Posterior cingulate gyrus (tissue), 11 donors: ENCODE measurements at places on chromosomes 2 and 18.
A peak's percentile ranks its signal among the peaks of the same experiment; 100 is the strongest.

GRCh38 chr2:73970850-73971471 is 13.7 kb upstream of the TET3 start:
- peak; percentile 42 for DNase-seq

DNA sequence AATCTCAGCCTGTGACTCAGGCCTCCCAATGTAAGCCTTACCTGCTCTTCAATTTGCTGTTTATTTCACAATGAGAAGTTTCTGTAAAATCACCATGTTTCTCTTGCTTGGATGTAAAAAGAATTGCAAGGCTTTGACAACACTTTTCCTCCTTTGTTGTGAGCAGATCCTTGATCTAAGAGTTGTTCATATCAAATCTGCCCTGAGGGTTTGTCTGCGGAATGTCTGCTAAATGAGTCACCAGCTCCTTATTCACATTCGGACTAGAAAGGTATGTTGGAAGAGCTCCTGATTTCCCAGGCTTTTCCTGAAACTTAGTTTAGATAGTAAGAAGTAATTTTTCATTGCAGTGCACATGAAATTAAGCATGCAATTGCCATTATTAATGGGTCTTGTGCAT is 268.2 kb upstream of the TCF4 start:
- DNase-seq: no peak

- no peak for DNase-seq
These were observed 379.0 kb downstream of the SETBP1 start for GRCh38 chr18:45059695-45060094.

DNA sequence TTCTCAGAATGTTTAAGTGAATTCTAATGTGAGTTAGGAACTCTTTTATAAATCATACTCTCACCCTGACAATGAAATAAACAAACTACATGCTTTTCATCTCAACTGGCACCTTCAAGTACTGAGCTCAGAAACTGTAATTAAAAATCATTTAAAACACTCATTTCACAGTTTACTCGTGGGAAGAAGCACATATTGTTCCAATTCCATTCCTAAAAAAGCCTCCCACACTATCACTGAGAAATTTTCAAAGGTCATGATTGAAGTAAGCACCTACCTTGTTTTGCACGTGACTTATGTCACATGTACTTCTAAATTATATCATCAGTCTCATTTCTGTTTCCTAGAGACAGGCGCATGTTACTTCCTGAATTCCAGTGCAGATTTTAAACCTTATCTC is 678.1 kb upstream of the SLC8A1 start:
- DNase-seq: no peak

- DNase-seq: no peak
These were observed 636.9 kb downstream of the LRP1B start for GRCh38 chr2:141493936-141494335.

GRCh38 chr2:205012961-205013360 is 467.7 kb downstream of the PARD3B start:
- DNase-seq: peak; percentile 33

- no peak for DNase-seq
These were observed 351.2 kb upstream of the DLGAP1 start for GRCh38 chr18:4806331-4806730.

- DNase-seq: no peak
These were observed 1.4 kb downstream of the STARD7 start for GRCh38 chr2:96207073-96207773.

DNA sequence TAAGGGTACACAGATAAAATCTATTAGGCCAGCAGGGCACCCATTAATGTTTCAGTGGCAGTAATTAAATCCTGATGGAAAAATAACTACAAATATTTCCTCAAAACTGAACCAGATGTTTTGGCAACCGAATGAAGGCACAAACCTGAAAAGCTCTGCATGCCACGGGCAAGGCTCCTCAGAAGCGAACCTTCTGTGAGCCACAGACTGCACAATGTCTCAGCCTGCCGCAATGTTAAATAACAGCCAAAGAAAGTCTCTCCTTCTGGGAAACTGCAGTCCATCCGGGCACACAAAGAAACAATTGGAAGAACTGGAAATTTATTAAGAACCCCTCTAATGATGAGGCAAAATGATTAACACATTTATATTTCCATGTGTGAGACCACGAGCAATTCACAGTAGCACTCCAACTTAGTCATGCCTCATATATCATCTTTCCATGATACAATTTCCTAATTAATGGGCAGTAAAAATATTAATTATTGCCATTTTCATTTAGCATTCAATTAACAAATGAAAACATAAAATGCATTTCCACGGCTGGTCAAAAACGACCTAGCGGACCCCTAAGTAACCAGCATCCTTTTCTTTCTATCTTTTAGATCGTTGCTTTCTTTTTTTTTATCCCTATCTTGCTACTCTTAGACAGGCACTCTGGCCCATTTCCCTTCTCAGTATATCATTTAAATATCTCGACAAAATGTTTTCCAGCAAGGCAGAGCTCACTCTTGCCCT is 237.5 kb downstream of the EPHA4 start:
- no peak for DNase-seq

GRCh38 chr2:106833256-106833655 is 52.7 kb downstream of the ST6GAL2 start:
- no peak for DNase-seq

GRCh38 chr18:62996566-62996965 is 281.2 kb downstream of the PHLPP1 start:
- DNase-seq: no peak

GRCh38 chr2:200336980-200337615 is 30.6 kb downstream of the SPATS2L start:
- no peak for DNase-seq

GRCh38 chr2:207467716-207468347 is 61.9 kb upstream of the CREB1 start:
- DNase-seq: no peak

DNA sequence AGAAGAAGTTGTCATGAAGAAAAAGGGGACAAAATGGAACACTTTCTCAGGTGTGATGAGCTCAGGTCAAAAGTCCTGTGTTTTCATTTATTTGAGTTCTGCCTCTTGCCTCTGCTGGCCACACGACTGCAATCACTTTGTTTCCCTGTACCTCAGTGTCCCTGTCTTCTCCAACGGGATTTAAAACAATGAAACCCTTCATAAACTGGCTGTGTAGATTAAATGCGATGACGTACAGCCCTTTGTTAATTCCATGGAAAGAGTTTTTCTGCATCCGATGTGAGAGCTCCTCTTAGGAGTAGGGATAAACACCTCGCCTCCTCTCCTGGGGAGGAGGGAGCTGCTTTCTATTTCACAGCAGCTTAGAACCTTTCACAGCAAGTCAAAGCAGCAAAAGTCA is 51.5 kb upstream of the CNGA3 start:
- DNase-seq: no peak

GRCh38 chr2:60025496-60025895 is 528.0 kb downstream of the BCL11A start:
- no peak for DNase-seq

DNA sequence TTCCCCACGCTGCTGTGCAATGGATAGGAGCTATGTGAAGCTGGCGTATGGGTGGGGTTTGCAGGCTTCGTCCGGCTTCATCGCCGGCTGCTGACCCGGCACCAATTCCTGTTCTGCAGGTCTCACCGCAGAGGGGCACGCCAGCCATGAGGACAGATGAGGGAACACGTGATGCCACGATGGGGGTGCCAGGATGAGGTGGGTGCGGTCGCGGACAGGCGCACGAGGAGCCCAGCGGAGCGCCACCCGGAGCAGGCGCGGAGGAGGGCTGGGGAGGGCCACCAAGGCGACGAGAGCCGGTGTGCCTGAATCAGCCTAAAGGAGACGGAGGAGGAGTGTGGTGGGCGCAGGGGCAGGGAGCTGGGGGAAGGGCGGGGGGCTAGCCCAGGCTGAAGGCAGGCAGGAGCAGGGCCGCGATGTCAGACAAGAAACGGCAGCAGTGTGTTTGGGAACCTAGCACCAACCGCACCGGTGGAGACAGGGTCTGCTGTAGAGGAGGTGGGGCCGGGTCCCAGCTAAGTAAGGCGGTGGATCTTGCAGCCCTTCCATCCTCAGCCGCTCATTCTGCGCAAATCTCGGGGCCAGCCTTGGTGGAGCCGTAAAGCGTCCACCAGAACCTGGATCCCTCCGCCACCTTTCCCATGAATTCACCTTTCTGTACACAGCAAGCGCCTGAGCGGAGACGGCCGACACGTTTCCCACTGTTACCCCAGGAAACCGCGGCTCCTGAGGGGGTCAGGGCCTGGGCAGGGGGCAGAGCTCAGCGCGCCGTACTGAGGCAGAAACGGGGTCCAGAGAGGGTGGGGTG is 17.0 kb upstream of the CD8A start:
- peak; percentile 95 for DNase-seq

DNA sequence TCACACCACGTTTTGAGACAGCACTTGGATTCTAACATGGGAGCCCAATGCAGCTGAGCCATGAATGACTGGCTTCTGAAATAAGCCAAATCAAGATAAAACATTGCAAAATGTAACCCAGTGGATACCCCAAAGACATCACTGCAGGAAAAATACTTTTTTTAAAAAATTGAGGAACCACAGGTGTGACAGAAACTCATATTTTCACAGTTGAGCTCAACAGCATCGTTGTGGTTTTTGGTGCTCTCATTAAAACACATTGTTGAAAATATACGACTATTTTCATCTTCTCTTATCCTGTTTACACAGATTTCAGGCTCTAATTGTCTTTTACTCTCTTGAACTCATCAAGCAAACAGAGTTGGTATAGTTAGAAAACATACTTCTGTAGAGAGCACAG is 429.3 kb upstream of the VRK2 start:
- DNase-seq: no peak

DNA sequence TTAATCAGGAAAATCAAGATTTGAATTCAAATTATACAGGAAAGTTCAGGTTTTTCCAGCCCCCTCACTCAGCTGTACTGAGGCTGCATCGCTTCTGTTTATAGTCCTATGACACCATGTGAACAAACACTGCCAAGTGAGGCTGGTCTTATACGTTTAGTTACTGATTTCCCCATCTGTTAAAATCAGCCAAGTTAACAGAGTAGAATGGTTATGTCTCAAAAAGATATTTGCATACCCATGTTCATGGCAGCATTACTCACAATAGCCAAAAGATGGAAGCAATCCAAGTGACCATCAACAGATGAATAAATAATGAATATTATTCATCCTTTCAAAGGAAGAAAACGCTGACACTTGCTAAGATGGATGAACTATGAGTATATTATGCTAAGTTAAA is 43.8 kb downstream of the REEP1 start:
- no peak for DNase-seq

DNA sequence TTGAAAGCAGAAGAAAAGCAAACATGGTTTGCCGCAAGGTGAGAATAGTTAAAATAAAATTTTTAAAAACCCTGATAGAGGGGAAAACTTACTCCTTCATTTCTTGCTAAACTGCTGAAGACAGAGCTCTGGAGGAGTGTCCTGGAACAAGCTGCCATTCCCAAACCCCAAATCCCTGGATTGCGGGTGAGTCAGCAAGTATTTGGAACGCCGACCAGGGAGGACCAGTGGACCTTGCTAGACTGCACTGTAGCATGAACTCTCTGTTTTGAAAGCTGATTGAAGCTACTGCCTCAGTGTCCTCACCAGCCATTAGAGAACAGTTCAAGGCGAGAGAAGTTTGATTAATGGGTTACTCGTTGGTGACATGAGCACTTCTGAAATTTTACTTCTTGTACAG is 99.4 kb upstream of the RASGRP3 start:
- no peak for DNase-seq

DNA sequence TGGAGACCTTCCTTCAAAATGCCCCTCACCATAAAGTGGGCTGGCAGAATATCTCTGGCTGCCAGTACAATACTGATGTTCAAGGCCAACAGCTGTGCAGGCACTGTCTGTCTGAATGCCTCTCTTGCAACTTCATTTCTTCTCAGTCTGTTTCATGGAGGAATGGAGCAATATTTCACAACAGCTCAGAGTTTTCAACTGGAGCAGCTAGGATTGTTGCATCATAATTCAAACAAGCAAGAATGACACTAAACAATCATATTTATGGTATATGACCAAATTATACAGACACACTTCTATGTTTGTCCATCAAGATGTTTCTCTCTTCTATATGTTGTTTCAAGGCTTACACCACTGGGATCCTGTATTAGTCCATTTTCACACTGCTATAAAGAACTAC is 444.2 kb downstream of the LRATD1 start:
- DNase-seq: no peak

DNA sequence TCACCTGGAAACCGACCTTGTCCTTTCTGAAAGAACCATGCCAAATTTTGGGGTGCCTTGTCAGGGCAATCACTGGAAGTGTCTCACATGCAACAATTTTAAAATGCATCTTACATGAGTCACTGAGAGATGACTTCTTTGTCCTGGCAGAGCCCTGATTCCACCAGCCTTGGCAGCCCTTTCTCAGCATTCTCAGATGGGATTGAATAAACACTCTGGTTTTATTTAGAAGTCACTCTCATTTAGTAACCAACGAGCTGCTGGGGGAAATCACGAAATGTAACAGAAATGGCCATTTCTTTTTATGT is 3.8 kb upstream of the ATP8B1 start:
- DNase-seq: no peak

- DNase-seq: peak; percentile 6
These were observed 81.7 kb upstream of the FAM98A start for GRCh38 chr2:33680644-33681363.

DNA sequence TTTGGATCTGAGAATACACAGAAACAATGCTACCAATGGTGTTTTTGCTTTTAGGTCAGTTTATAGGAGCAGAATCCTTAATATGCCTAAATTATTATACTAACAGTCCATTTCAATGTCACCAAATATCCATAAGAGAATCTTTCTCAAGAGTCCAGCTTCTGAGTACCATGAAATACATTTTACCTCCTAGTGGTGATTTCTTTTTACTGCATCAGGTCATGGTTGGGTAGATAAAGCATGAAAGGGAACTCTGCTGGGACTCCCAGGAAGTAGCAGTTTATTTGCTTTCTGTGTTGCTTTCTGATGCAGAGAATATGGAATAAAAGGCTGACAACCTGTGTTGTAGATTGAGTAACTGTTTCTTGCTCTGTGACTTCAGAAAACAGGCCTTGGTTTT is 115.6 kb downstream of the PPP1R1C start:
- DNase-seq: no peak

DNA sequence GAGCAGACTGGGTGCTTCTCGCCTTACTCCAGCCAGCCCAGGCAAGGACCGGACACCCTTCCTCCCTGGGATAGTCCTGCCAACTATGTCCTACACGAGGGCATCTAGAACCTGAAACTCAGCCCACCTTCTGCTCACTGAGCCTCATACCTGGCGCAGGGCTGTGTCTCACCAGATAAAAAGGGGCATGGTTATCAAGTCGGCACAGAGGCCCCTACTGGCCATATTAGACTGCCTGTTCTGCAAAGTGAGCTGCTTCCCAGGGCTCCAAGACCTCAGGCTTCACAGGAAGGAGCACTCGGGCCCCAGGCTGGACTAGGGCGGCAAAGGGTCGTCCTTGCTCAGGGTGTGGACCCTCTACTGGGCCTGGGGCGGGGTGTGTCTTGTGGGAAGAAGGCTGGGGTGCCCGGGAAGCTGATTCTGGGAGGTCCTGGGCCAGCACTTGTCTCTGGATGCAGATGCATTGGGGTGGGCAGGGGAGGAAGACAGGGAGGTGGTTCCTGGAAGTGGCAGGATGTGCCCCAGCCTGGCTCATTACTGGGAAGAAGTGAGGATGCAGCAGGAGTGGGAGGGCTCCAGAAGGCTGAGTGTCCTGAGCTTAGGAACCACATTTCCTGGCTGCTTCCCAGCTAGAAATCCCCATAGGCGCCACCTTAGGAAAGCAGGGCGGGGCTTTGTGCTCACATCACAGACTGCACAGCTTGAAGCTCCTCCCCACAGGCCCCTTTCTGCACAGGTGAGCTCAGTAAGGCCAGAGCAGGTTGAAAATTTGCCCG is 19.6 kb downstream of the EHD3 start:
- no peak for DNase-seq

GRCh38 chr2:9273486-9274130 is 67.0 kb downstream of the ASAP2 start:
- no peak for DNase-seq
